ENCODE measurements at places on chromosomes 5 and 9.

DNA sequence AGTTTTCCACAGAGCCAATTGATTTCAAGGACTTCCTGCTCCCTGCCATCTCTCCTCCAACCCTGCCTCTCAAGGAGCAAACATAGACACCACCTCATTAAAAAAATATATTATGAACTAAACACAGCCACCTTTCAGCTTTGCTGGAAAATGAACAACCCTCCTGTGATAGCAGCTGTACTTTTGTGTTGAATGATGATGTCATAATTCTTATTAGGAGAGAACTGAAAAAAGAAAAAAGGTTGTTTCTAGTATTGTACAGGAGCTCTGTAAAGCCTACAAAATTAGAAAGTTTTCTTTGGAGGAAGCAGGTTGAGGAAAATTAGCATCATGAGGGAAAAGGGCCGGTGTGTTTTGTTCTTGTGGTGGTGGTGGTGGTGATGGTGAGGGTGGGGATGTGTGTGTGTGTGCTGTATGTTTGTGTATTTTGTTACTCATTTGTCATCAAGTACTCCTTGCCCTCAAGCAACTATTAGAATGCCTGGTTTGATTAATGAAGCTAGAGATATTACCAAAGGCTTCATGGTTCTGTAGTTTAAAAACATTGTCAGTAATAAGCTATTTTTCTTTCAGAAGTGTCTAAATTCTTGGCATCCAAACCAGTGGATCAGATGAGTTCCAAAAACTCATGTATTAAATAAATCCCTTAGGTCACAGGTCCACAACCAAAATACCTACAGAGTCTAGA is 405.9 kb downstream of the TLE4 start:
- no peak for DNase-seq

DNA sequence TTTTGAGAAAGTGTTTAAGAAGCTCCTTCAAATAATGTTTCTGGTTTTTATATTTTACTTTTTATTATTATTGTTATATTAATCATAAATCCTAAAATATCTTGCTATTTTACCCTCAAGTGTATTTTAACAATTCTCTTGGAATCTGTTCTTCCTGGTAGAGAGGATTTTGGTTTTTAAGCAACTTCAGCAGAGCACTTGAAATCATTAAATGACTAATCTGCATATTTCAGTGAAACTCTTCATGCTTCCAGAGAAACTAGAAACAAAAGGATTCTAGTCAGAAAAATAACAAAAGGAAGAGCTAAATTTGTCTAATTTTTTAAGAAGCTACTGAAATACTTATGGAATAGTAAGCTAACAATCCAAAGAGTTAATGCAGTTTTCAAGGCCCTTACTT is 1057.3 kb downstream of the TLE1 start:
- no peak for DNase-seq

GRCh38 chr9:103287361-103287760 is 292.2 kb downstream of the CYLC2 start:
- no peak for DNase-seq

DNA sequence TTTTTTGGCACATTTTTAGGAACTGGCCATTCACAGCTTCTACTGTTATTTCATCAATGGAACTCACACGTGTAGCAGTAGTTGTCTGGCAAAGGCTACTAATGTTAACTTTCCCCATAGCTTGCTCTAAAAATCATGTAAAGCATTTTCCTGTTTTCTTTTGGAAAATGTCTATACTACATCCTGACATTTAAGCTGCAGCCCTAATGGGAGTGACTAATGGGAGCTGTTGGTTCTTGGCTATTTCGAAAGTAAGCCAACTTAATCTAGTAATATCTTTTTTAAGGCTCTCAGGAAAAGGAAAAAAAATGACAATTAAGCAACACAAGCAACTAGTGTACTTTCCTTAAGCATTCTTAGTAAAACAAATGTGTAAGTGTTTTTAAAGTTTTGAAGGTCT is 169.2 kb downstream of the SLC12A2 start:
- no peak for DNase-seq

DNA sequence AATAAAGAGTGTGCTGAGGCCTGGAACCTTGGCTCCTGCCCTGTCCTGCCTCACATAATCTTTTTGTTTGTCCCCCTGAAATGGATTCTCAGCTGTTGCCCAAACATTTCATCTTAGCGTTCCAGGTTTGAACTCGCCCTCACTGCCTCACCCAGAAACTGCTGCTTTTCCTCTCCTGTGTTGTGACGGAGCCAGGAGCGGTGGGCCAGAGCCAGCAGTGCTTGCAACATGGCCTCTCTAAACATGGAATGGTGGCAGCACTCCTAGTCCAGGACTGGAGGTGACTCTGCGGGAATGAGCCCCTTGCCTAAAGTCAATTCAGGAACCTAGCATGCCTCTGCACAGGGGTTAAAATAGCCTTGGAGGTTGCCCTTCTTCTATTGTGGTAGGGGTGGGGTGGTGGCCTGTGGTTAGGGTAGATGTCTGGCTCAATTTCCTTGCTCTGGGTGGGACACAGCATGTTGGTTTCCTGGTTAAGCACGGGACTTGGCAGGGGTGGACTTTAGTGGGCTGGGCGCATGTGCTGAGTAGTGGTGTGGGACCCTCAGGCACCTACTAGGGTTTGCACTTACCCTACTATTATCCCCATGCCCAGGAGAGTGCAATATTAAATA is 101.6 kb downstream of the SLC25A46 start:
- no peak for DNase-seq

DNA sequence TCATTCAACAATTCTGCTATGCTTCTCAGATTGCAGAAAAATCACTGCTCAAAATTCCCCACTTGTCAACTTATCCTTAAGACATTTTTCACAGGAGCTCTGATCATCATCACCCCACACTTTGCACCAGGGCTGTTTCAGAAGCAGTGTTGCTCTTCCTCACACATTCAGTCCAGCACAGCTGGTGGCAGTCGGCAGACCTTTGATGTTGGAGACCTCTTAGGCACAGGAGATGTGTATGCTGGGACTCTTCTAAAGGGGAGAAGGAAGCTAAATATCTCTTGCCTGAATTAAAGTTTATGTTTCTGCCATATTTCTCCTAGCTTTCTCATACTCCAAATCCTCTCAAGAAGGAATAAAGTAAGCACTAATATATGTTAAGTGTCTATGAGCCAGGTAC is 44.8 kb upstream of the SSBP2 start:
- no peak for DNase-seq

DNA sequence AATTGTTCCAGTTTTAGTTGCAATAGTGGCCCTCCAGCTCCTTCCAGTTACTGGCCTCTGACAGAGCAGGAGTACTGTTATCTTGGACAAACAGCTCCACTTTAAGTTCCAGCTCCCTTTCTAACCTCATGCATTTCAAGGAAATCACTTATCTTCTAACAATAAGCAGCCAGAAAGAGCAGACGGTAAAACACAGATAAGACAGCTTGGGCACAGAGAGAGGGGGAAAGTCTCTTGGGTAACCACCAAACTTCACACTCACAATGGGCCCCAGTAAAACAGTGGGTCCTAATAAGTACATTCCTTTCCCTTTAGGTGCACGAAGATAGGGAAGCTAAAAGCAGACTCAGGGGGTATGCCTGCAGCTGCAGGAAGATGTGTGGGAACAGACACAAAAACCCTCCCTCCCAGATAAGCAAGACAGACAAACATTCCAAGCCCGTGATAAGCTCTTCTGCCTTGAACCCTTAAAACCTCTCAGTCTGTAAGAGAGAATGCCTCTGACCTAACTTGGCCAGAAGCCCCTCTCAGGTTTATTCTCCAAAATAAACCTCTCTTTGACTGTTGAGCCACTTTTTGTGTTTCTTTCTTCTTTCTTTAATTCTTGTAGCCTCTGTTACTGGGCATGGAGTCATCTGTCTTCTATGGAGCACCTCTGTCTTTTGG is 30.8 kb downstream of the OR1J1 start:
- no peak for DNase-seq

- DNase-seq: no peak
These were observed 59.5 kb upstream of the TMEM215 start for GRCh38 chr9:32723789-32724325.

DNA sequence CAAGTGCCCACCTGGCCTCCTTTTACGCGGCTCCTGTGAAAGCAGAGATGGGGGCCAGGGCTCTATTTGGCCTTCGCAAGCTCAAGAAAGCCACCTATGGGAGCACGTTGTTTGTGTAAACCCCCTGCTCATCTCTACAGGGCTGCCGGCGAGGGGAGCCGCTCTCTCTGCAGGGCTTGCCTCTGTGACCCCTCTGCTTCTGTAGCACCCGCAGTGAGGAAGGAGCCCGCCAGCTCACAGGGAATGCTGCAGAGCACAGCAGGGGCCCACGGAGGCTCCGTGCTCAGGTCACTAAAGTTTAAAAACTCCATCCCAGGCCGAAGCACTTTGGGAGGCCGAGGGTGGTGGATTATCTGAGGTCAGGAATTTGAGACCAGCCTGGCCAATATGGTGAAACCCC is 376.8 kb downstream of the IRX2 start:
- no peak for DNase-seq

DNA sequence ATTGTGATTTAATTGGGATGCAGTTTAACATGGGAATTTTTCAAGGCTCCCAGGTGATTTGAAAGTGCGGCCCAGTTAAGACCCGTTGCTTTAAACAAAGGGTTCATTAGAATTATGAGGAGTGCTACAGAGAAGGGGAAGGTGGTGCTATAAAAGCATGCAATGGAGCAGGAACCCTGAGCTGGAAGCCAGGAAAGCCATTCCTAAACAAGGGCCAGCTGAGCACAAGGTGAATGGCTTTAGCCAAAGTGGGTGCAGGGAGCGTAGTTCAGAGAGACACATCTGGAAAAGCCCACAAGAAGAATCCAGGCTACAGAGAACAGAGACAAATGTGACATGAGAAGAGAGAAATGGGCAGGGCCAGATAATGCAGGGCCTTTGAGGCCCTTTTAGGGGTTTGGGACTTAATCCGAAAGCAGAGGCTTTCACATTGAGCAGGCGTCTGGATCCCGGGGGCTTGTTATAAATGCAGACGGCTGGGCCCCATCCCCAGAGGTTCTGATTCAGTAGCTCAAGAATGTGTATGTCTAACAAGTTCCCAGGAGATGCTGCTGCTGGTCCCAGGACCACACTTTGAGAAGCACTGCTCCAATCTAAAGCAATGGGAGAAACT is 138.1 kb upstream of the WWC1 start:
- no peak for DNase-seq

GRCh38 chr5:120767178-120767820 is 303.2 kb downstream of the PRR16 start:
- DNase-seq: peak; percentile 7

DNA sequence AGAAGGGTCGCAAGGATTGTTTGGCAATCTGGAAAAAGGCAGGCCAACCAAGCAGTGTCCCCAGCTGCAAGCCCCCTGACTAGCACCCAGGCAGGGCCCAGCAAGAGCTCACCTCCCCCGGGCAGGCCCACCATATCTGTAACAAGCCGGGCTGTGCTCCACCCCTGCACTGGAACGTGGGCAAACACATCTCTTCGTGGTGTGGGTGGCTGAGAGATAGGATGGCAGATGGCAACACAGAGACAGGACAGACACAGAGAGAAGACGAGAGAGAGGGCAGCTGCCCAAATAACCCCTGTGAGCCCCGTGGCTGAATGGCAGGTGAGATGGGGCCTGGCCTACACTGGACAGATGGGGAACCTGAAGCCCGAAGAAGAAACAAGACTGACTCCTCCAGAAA is 9.4 kb downstream of the BBLN start:
- no peak for DNase-seq

GRCh38 chr9:8917956-8918739 is 1118.6 kb upstream of the DMAC1 start:
- no peak for DNase-seq

- no peak for DNase-seq
These were observed 105.5 kb upstream of the SIMC1 start for GRCh38 chr5:176132471-176133288.

GRCh38 chr5:124936626-124936933 is 190.1 kb upstream of the ZNF608 start:
- DNase-seq: no peak

DNA sequence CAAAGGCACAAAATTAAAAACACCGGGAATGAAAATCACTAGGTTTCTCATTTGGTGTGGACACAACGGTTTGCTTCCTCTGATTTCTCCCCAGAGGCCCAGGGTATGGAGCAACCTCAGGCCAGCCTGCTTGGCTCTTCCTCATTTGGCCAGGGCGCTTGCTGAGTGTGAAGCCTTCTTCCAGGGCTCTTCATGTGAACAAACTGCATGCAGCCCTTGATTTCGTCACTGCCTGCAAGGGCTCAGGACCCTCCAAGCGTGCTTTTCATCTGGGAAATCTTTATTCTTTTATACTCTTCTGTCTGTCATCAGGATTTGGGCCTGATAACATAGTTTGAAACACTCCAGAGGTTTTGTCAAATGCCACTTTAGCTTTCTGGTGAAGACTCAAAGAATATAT is 122.6 kb upstream of the KLF4 start:
- DNase-seq: no peak

- DNase-seq: no peak
These were observed 1.5 kb downstream of the LCN10 start for GRCh38 chr9:136740971-136741882.

DNA sequence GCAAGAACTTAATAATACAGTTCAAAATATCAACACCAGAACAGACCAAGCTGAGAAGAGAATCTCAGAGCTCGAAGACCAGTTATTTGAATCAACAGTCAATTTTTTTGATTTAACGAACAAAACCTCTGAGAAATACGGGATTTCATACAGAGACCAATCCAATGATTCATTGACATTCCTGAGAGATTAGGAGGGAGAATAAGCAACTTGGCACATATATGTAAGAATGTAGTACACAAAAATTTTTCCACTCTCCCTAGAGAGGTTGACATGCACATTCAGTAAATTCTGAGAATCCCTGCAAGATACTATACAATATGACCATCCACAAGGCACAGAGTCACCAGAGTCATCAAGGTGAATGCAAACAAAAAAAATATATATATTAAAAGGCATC is 1577.3 kb upstream of the C9orf72 start:
- DNase-seq: no peak

DNA sequence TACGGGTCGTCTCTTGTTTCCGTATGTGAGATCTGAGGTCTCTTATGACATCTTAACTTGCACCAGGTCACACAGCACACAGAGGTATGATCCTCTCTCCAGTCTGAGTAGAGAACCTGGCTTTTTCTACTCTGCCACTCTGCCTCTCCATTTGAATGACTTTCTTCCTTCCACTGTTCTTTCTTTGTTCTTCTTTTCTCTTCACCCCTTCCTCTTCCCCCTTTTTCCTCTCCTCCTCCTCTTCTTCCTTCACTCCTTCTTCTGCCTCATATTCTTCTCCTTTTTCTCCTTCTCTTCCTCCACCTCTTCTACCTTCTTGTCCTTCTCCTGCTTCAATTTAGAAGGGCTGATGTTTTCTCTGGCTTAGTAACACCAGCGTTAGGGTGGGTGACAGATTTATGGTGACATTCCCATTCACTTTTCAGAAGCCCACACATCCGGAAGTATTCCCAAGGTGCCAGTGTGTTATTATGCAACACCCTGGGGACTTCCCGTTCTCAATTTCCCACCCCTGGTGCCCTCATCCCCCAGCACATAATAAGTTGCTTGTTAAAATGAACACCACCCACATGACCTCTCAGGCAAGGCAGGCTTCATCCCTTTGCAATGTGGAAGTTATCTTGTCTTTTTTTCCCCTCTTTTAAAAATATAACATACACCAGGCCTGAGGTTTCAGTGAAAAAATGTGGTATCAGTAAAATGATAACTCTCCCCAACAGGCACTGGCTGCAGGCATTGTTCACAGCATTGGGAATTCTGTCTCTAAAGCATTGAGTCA is 122.0 kb downstream of the PAPPA start:
- peak; percentile 6 for DNase-seq

- no peak for DNase-seq
These were observed 13.8 kb downstream of the ST8SIA4 start for GRCh38 chr5:100889165-100889743.
